Naive thymus-derived CD4-positive, alpha-beta T cell (primary cell): ENCODE measurements at places on chromosomes 3 and 15.

DNA sequence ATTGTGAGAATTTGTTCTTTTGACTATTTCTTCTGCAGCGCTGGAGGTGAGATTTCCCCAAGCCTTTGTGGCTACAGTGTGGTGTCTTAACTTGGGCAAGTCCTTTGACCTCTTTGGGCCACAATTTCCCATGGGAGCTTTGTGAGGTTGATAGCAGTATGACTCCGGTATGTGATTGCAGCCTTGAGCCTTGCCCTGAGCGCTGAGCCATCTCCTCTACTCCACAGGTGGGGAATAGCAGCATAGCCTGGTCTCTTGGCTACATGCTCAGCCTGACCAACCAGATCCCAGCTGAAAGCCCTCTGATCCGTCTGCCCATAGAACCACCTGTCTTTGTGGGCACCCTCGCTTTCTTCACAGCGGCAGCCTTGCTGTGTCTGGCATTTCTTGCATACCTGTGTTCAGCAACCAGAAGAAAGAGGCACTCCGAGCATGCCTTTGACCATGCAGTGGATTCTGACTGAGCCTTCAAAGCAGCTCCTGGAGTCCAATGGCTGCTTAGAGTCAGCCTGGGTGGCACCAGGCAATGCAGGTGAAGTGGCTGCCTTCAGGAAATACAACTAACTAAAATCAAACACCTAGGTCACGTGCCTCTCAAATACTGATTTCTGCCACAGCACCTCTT, 30.0 kb upstream of the RPL14 start:
- DNase-seq: no peak

DNA sequence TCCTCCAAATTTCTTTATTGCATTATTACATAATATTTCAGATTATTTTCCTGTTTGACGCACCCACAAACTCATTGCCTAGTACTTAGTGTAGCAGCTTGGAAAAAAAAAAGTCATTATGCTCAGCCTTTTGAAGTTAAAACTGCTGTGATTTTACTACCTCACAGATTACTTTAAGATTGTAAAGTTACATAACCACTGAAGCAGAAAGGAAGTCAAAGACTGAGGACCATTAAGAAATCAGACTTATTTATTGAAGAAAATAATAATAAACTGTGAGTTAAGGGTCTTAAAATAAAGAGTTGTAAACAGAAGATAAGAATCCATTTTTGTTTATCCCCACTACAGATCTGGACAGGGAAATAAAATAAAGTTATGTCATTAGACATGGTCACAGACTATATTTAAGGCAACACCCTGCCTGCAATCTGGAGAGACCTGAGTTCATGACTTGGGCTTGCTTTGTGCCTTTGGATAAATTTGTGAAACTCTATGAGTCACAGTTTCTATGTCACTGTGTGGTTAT, 212.1 kb upstream of the ROBO2 start:
- no peak for DNase-seq

DNA sequence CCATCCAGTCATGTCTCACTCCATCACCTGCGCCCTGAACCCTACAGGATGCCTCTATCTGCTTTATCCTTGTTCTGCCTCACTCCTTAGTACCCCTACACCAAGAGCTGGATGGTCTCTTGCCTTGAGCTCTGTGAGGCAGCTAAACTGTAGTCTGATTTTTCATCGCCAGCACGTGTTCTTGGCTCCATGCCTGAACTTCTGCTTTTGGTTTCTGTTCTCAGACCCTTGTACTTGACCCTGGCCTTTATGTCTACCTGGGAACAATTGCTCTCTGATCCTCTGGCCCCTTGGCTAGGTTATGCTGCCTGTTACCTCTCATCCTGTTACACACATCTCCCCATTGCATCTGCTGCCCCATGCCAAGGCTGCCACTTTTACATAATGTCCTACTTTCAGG, 318.0 kb upstream of the LMCD1 start:
- DNase-seq: no peak

DNA sequence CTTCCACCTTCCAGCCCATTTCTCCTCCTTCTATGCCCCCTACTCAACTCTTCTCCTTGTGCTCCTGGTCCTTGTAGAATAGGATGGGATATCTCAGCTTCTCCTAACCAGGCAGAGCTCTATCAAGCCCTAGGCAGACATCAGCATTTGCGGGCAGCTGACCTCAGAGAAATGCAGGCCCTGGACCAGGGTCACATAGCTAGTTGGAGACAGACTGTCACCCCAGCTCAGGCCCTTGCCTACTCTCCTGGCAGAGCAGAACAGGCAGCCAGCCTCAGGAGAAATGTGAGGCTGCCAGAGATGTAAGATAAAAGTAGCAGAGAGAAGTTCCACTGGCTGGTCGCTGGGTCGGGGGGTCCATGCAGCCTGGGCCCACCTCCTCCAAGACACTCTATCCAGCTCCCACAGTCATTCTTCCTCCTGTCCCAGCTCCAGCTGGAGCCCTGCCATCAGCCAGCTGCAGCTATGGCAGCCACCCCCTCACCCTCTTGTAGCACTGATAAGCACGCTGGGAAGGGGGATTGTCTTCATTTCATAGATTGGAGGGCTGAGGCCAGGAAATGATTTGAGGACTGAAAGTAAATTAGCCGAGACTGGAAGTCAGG, 4.0 kb downstream of the CYP8B1 start:
- DNase-seq: no peak

GRCh38 chr3:38392604-38393163, 46.1 kb downstream of the XYLB start:
- no peak for DNase-seq
